ENCODE measurements at places on chromosomes 5 and 9.
A peak's percentile ranks its signal among the peaks of the same experiment; 100 is the strongest.

DNA sequence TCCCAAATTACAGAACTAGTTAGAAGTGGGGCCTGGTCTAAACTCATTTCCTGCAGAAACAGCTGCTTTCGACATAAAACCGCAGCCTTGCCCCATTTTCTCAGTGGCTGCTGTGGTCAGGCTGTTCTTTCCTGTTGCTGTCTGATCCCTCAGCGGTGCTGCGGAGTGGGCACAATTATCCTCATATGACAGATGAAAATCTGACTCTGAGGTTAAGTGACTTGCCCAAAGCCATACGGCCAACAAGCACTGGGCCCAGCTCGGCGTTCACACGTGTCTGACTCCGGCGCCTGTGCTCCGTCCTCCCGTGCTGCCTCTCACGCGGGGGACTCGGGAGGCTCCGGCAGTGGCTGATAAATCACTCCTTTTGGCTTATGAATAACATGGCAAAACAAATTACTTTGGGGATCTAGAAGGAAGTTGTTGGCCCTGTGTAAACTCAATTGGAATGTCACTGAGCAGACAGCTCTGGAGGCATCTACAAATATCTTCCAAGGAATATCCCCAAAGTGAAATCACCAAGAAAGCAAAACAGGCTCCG, 142.6 kb upstream of the LMX1B start:
- peak; percentile 52 for DNase-seq

DNA sequence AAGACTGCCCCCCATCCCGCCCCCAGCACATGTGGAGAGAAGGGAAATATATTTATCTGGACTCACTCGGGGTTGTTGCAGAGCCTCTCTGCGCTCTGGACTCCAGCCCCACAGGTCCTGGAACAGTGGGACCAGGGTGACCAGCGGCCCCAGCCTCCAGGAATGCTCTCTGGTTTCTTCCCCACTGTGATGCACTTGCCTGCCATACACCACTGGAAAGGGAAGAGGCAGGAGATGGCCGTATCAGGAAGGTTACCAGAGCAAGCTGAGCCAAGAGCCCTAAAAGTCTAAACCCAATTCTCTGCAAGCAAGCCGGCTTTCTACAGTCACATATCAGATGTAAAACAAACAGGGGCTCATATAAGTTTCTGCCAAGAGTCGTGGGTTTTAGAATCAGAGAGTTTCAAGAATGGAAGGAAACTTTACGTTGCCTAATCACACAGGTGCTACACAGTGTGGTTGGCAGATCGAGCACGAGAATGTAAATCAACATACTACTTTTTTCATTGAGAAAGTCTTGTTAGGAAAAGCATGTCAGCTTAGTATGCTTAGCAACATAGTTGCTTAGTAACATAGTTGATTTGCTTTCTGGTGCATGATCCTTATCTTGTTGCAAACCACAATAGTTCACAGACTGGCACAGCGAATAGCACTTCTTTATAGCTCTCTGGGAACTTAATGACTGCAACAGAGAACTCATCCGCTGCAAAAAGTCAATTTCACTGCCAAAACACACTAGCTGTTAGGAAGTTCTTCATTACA, 201.2 kb downstream of the TARS1 start:
- DNase-seq = no peak

DNA sequence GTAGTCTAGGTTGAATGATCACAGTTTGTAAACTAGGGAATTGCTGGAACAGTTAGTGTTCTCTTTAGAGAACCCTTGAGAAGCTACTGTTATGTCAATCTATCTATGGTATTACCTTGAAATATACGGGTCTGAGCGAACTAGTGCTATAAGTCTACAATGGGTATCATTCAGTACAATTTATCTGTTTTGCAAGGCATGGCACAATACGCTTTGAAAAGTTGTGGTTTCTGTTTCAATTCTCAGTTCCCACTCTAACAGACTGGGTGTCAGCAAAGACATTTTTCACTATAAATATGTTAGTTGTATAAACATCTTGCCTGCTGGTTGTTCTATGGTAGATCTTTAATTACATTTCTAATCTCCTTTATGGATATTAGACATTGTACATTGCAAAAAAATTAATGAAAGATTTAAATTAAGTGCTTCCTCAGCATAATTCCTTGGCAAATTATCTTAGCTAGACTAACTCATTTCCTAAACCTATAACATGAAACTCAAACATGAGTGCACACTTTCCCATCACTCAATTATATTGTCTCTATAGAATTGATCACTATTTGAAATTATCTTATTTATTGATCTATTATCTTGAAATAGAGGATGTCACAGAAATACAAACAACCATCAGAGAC, 24.9 kb upstream of the SLCO6A1 start:
- no peak for DNase-seq

DNA sequence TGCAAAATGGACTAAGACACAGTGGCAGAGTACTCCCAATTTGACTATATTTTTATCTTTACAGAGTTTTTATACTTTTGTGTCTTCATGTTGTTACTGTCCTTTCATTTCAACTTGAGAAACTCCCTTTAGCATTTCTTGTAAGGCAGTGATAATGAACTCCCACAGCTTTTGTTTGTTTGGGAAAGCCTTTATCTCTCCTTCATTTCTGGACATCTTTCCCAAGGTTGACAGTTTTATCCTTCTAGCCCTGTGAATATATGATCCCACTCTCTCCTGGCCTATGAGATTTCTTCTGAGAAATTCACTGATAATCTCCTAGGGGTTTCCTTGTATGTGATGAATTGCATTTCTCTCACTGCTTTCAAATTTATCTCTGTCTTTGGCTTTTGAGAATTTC, 9.2 kb upstream of the SARDH start:
- no peak for DNase-seq

DNA sequence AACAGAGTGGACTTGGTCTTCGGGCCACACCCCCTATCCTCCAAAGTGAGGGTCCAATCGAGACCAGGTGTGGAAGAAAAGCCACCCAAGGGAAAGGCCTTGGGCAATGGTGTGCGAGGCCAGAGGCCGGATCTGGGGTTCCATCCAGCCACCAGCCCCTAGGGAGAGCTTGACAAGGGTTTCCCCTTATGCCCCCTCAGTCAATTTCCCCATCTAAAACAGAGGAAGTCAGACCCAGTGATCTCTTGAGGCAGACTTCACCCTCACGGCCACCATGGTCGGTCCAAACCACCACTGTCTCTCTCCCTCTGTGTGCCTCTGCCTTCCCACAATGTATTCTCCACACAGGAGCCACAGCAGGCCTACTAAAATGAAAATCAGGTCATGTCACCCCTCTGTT, 82.9 kb downstream of the C5orf15 start:
- no peak for DNase-seq

DNA sequence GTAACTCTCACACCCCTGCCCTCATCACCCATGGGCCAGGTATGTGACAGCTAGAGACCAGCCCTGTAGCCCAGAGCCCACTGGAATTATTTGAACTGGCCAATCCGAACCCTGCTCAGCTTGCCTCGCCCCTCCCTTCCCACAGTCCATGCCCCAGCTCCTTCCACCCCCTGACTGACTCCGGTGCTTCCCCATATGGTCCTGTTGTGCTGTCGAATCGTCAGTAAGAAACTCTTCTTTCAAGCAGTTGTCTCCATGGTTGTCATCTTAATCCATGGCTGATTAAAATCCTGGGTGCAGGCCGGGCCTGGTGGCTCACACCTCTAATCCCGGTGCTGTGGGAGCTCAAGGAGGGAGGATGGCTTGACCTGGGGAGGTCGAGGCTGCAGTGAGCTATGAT, 118.5 kb downstream of the COL23A1 start:
- DNase-seq = no peak

GRCh38 chr5:39040875-39041274, 33.3 kb downstream of the RICTOR start:
- DNase-seq = no peak

GRCh38 chr5:167797933-167798332, 493.5 kb upstream of the WWC1 start:
- DNase-seq = no peak

GRCh38 chr5:11104210-11104609, 343.2 kb upstream of the DAP start:
- no peak for DNase-seq
